ENCODE measurements at places on chromosomes 7 and 10.

- DNase-seq: no peak
Measured at GRCh38 chr7:12504149-12504548, 66.4 kb upstream of the SCIN start.

GRCh38 chr10:68301790-68302502 lies 29.9 kb upstream of the HNRNPH3 start:
- DNase-seq: no peak

DNA sequence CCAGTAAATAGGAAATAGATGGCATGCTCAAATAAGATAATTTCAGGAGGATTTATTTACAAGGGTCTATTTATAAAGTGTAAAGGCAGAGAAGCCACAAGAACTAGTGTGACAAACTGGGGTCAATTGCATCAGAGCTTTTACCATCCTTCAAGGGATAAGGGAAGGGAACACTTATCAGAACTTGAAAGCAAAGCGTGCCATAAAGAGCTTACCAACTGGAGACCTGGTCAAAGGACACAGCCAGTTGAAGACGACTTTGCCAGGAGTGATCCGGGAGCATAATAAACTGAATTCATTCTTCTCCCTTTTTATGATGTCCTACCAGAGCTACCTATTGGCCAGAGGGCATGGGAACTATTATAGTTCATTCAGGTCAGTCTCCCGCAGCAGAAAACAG lies 3.2 kb upstream of the PPP1R3A start:
- DNase-seq: no peak

DNA sequence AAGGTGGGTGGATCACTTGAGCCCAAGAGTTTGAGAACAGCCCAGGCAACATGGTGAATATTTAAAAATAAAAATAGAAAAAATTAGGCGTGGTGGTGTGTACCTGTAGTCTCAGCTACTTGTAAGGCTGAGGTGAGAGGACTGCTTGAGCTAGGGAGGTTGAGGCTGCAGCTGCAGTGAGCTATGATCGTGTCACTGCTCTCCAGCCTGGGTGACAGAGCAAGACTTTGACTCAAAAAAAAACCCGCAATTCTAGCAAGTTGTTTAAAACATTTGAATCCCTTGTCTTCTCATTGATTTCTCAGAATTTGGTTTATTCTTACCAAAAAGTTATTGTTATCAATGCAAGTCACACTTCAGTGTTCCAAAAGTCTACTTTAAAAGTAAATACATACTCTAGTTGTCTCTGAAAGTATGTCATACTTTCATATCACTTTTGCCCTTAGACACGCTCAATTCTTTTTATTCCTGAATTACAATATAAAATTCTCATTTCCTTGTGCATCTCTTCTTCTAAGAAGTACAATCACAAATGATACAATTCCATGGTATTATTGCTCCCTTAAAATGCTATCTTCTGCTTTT lies 6.3 kb downstream of the EPC1 start:
- no peak for DNase-seq

DNA sequence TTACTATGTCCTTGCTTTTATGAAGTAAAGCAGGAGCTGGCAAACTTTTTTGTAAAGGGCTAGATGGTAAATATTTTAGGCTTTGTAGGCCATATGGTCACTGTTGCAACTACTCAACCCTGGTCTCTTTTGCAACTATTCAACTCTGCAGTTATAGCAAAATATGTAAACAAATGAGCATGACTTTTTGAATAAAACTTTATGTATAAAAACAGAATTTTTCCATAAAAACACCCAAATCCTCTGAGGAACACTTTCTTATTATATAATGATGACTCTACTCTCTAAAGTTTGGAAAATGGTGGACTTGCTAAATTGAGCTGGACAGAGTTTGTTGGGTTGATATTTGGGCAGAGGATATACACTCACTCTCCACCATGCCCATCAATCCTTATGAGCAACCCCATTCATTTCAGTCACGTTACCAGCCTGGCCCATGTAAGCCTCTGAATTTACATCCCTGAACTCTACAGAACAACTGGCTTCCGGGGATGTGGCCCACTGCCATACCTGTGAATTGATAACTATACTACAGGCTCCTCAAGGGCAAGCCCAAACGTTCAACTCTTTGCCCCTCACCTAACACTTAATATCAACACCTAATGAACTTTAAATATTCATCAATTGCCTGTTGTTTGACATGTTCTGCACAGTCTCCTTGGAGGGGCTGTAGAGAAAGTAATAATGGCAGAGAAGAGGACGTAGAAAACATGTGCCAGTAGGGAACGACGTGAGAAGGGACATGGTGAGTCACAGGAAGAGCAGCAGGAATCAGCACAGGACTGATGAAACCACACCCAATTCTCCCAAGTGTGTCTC lies 37.6 kb downstream of the SGMS1 start:
- no peak for DNase-seq

DNA sequence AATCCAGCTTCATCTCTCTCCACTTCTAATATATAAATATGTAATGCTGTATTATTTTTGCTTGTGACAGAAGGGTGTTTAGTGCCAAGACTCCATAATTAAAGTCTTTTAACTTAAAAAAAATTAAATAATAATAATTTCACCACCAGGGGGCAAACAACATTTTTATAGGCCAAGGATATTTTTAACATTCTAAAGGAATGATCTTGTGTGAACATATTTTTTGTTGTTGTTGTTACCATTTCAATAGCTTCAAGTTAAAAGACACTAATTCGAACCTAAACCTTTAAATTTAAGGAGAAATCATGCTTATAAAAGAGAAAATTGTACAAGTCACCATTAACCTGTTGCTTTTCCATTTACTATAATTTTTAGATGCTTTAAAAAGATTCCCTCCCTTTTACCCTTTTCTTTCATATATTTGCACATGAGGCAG lies 7.5 kb upstream of the DNAJC1 start:
- DNase-seq: no peak

GRCh38 chr10:93437086-93437945 lies 44.8 kb downstream of the MYOF start:
- no peak for DNase-seq

- no peak for DNase-seq
Measured at GRCh38 chr7:2082139-2082998, 150.4 kb downstream of the MAD1L1 start.

GRCh38 chr10:44293306-44293778 lies 91.6 kb downstream of the CXCL12 start:
- no peak for DNase-seq

DNA sequence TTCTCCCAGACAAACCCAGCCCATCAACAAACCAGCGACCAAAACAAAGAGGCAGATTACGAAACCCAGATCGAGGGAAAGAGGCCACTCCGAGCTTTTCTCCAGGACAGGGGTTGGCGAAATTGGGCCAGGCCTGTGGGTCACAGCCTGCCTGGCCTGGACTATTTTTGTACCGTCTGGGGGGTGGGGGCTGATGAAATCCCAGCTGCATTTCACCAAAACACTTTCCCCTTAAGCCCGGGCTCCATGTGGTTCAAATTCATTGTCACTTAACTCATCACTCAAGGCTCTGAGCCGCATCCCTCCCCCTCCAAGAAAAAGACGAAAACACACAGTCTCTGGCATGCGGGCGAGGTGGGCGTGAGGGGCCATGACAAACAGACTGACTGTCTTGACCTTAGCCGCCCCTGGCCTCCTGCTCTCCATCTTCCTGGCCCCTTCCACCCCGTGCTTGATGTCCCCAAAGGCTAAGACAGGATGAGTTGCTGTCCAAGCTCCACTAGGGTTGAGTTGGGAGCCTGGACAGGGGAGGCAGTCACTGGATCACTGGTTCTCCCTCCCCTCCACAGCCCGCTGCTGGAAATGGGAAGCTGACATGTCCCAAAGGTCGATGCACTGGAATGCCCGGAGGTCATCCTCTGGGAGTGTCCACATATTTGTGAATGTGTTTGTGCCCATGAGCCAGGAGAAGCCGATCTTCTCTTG lies 19.2 kb downstream of the TMEM270 start:
- DNase-seq: no peak

- no peak for DNase-seq
Measured at GRCh38 chr7:93575555-93576399, 1.3 kb upstream of the CALCR start.

DNA sequence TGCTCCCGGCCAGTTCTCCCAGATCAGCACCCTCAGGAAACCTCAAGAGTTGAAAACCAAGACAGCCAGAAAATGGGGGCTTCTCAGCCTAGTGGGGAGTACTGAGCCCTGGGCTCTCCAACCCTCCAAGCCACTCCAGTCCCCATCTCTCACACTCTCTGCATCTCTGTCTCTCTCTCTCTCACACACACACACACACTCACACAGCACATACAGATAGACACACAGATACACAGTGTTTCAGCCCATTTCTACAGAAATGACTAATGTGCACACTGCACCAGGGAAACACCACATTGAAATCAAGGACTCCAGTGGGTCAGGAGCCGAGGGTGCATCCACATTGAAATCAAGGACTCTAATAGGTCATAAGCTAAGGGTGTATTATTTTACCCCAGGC lies 107.5 kb downstream of the MKI67 start:
- no peak for DNase-seq

DNA sequence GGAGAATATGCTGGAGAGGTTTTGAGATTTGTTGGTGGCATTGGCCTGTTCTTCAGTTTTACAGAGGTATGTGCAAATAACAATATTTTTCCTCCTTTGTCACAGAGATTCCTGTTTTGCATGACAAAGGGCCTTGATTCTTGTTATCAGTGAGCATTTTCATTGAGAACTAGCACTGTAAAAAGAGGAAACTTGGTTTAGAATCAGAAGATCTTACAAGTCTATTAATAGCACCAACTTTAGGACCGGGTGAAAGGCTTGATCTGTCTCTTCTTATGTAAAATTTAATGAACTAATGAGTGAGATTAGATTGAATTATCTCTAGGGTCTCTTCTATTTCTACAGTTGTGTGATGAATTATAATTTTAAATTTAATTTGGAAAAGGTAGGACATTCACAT lies 25.5 kb downstream of the TSPAN13 start:
- DNase-seq: no peak

DNA sequence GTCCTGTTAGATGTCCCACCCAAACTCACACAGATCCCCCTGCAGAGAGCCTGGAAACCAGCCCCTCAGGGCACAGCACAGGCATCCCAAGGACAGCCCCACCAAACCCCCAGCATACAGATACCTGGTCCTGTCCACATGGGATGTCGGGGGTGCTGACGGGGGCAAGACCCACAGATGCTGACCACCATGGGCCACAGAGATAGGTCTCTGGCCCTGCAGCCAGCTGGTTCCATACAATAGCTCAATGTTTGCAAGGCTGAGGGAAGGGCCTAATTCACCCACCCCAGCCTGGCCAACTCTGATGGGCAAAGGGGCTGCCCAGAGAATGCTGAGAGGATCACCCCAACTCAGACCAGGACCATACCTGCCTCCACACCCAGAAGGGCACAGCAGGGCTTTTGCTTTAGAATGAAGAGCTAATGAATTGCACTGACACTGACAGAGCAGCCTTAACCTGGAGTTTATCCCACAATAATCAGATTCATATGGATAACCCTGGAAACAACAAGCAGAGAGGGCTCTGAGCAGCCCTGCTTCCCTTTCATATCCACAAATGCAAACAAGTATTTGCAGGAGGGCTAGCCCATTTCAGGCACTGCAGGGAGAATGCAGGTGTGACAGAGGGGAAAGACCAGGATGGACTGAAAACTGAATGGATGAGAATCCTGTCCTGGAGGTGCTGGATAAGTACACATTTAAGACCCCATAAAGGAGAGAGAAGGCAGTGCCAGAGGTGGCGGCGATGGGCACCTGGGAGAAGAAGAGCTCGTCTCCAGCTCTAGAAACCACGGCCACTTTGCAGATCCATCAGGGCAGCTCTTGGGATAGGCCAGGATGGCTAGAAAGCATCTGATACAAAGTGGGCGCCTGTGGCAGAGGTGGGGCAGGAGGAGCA lies 126.7 kb downstream of the TNS3 start:
- no peak for DNase-seq

DNA sequence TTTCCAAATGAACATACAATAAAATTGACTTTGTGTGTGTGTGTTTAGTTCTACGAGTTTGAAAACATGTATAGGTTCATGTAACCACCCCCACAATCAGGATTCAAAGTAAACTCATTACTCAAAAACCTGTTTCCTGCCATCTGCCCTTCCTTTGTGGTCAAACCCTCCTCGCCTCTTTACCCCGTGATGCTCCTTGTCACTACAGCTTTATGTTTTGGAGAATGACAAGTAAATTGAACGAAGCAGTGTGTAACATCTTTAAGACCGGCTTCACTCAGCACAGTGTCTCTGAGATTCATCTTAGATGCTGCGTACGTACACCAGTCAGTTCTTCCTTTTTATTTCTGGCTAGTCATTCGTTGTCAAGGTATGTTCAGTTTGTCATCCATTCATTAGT lies 54.6 kb upstream of the MKI67 start:
- no peak for DNase-seq

DNA sequence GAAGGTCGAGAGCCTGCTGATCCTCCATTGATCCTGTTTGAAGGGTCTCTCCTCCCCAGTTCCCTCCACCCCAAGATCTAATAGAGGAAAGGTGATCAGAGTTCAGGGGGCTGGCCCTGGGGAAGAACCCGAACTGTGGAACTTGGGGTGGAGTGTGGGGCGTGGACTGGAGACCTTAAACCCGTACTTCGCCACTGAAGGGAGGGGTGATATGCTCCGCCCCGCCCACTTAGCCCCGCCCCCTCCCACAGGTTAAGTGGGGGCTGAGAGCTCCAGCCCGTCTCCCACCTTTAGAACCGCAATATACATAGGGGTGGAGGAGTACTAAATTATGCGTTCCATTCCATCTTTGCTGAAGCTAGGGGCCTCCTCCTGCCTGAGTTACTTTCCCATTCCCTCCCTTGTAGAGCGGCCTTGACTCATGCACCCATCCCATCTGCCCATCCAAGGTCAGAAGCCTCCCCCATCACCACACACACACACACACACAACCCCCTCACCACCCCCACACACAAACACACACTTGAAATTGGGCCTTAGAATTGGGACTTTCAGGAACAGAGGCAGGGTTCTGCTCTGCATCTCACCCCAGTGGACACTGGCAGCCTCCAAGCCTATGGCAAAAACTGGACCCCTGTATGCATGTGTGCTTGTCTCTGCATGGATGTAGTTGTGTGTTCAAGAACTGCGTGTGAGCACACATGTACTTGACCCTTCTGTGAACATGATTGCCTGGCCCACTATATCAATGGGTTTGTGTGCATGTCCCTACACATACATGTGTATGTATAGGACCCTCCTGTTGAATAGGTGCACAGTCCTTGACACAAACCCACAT lies 991 bp downstream of the SEMA4G start:
- DNase-seq: no peak

GRCh38 chr10:34191406-34191805 lies 623.7 kb downstream of the PARD3 start:
- DNase-seq: no peak

GRCh38 chr10:71995887-71996575 lies 31.8 kb downstream of the CHST3 start:
- DNase-seq: no peak

- DNase-seq: no peak
Measured at GRCh38 chr10:75234683-75235374, 928 bp downstream of the COMTD1 start.

All from esophagus squamous epithelium (tissue), 5 donors.